T47D (cell line): ENCODE measurements at places on chromosomes 1 and 21.
A peak's percentile ranks its signal among the peaks of the same experiment; 100 is the strongest.

GRCh38 chr1:232368821-232369321, 261.1 kb downstream of the SIPA1L2 start:
- DNase-seq = no peak

DNA sequence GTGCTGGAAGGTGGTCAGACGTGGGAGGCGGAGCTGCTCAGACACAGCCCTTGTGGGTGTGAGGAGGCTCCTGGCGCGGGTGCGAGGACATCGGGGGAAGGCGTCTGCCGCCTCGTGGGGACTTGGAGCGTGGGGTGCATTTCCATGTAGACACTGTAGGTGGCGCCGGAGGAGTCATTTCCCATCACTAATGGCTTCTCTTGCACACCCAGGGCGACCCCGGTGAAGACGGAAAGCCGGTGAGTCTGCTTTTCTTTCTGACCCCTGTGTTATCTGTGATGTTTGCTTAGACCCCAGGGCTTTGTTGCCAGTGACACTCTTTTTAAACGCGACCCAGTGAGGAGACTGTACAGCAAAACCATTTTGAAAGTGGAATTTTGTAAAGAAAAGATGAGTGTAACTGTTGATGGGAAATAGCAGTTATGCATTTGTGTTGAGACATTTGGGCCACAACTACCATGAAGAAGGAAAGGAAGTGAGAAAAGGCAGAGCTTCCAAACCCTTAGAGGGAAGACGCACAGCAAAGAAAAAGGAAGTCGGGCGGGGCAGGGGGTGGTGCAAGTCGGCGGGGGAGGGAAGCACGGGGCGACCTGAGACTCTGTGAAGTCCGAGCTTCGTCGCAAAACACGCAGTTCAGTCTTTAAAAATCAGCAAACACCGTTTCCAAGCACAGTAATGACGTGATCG, 64.0 kb downstream of the SLC19A1 start:
- peak; percentile 82 for DNase-seq

DNA sequence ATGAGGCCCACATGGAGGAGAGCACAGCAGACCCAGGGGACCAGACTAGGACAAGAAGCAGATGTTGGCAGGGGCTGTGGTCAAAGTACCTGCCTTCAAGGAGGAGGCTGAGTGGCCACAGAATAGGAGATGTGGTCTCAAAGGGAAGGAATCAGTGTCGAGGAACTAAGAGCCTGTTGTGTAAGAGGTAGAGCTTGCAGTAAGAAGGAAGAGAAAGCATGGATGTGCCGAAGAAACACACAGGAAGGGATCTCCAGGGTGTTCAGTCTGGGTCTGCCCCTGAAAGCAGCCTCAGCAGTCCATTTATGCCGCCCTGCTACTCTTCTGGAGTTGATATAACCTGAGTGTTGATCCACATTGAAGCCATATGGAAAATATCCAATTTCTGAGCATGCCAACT, 83.9 kb downstream of the NID1 start:
- DNase-seq = no peak

GRCh38 chr1:226373376-226373775, 34.5 kb downstream of the PARP1 start:
- no peak for DNase-seq
